ENCODE measurements at places on chromosomes 3 and 15. TPM values are rescaled to one million over a fixed set of nuclear protein-coding genes. Genes with fewer than 3 reads are reported as not detected.

- DNase-seq = no peak
Measured at GRCh38 chr3:184659797-184660301, 52.0 kb downstream of the MAGEF1 start.

DNA sequence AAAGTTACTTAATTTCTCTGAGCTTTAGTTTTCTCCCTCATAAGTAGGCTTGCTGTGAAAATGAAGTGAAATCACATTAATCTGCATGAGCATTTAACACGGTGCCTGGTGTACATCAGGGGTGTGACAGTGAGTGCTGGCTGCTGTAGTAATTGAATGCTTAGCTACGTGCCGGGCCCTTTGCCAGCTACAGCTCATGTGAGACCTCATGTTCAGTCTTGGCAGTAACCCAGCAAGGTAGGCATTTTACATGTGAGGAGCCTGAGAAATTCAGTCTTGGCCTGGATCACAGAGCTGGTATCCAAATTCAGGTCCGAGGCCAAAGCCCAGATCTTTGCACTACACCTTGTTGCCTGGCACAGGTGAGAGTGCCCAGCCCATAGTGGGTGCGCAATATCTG, 9.1 kb downstream of the GHRL start:
- DNase-seq = no peak

- no peak for DNase-seq
Measured at GRCh38 chr3:18112674-18113375, 312.3 kb downstream of the SATB1 start.

DNA sequence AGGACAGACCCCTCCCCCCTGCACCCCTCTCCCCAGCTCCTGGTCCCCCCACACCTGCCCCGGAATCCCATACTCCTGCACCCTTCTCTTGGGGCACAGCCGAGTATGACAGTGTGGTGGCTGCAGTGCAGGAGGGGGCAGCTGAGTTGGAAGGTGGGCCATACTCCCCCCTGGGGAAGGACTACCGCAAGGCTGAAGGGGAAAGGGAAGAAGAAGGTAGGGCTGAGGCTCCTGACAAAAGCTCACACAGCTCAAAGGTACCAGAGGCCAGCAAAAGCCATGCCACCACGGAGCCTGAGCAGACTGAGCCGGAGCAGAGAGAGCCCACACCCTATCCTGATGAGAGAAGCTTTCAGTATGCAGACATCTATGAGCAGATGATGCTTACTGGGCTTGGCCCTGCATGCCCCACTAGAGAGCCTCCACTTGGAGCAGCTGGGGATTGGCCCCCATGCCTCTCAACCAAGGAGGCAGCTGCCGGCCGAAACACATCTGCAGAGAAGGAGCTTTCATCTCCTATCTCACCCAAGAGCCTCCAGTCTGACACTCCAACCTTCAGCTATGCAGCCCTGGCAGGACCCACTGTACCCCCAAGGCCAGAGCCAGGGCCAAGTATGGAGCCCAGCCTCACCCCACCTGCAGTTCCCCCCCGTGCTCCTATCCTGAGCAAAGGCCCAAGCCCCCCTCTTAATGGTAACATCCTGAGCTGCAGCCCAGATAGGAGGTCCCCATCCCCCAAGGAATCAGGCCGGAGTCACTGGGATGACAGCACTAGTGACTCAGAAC, 9.8 kb downstream of the MAP1A start:
- no peak for DNase-seq

GRCh38 chr3:5918626-5919025, 731.1 kb downstream of the EDEM1 start:
- DNase-seq = no peak

GRCh38 chr15:23629234-23629805, 18.3 kb downstream of the MAGEL2 start:
- no peak for DNase-seq

DNA sequence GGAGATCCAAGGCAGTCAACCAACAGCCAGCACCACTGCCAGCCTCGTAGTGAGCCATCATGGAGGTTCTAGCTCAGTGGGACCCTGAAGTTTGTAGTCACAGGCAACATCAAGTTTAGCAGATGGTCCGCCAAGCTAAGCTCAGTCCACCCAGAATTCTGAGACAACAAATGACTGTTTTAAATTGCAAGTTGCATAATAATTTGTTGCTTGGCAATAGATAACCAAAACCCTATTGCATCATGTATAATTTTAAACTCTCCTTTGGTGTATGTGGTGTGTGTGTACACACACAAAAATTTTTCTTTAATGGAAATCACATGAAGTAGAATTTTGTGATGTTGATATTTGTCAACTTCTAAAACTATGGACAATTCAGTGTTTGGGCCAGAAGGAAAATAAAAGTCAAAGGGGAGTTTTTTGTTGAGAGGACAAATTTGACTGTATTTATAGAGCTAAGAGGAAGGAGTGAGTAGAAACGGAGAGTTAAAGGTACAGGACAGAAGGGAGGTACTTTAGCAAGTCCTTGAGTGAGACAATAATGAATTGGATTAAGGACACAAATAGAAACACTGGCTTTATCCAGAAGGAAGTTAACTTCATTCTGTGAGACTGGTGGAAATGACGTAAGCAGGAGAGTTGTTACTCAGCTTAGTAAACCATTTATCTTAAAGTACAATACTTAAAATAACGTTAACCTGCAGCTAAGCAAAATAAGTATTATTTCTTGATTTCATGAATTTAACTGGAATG, 83.6 kb downstream of the NCEH1 start:
- DNase-seq = no peak

DNA sequence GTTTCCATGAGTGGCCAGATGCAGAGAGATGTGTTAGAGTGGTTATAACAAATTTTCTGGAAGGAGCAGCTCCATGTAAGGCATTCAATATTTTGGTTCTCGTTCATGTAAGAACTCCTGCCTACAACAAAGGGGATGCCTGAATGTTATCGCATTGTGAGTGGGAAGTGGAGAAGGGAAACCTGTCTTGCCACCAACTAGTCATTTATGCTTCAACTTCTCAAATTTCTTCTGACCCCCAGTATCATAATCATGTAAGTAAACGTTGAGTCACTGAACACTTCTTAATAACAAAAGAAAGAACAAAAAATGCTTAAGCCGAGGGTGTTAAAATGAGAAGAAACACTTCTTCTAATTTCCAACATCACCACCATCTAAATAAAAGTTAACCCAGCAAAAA, 62.0 kb upstream of the MRPL3 start:
- no peak for DNase-seq

DNA sequence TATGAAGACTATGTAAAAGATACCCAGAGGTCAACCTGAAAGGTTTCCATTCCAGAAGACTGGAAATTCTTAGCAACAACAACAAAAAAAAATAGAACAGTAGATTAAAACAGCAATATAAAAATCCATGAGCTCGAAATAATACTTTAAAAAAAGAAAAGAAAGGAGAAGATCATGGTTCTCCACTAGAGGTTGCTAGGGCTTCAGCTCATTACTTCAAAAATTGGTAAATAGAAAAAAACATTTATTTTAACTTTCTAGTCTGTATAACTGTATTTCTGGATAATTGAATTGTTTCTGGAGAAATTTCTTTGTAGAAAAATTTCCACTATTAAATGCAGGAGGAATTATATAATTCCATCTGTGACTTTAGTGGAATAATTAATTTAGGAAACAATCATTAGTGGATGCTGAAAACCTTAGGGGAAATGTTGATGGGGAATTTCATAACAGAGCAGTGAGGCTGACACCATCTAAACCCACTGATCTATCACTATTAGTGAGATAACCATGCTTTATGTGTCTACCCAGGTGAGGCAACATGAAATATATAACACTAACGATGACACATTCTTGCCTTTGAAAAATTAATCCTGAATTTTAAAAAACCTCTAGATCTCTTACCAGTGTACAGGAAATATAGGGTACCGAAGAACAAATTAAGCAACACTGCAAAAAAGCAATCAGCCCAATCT, 62.5 kb upstream of the SNRK start:
- no peak for DNase-seq

GRCh38 chr3:76900596-76900995, 139.3 kb upstream of the ROBO2 start:
- DNase-seq = no peak

- DNase-seq = no peak
Measured at GRCh38 chr3:126100269-126100633, 16.3 kb upstream of the SLC41A3 start.

GRCh38 chr15:92629975-92630626, 25.5 kb downstream of the FAM174B start:
- DNase-seq = no peak

DNA sequence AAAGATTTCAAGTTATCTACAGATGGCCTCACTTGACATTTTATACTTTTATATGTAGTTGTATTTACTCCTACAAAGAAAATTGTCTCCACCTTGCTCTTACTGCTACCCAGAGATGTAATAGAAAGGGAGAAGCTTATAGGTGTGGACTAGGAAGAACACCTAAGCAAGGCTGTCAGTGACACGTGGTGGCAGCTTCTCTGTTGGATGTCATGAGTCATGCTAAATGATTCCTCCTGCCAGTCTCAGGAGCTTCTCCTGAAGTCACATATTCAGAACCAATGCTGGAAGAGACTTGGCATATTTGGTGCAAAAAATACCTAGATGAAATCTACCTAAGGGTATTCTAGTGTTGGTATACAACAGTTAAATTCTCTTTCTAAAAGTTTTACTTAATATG, 184.7 kb downstream of the LRRC3B start:
- DNase-seq = no peak

DNA sequence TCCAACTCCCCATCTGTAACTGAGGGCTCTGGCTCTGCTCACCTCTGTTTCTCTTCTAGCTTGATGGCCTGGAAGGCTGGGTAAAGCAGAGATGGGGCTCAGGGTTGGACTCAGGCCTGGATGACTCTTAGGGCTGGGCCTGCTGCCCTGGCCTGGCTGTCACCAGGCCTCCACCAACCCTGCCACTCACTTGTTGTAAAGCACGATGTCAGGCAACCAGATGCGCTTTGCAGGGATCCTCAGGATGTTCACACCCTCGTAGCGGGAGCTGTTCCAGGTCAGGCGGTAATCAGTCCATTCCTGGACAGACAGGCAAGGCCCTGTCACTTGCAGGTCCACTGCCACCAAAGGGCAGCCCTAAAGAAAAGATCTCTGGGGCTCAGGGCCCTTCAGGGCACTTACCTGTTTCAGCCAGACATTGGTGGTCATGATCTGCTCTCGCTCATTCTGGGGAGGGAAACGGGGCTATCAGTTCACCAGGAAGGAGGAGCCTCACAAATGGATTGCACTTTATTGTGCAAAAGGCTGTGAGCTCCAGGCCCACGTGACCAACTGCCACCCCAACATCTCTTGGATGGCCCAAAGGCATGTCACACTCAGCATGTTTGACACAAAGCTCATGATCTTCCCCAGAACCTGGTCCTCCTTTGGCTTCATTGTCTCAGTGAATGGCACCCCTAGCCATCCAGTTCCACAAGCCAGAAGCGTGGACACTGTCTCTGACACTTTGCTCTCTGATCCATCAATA, 9.9 kb downstream of the CHRNB4 start:
- no peak for DNase-seq

DNA sequence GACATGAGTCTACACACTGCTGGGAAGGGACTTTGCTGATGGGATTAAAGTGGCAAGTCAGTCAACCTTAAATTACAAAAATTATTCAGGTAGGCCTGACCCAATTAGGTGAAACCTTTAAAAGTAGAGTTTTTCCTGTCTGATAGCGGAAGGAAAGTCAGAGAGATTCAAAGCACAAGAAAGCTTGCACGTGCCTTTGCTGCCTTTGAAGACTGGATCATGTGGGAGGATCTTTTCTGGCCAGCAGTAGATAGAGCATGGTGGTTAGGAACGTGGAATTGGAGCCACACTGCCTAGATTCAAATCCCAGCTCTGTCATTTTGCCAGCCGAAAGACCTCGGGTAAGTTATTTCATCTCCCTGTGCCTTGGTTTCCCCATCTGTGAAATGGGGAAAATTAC, 265.8 kb upstream of the PROK2 start:
- DNase-seq = no peak

MRPL3 gene
- 90.4 TPM for total RNA-seq

SLC22A14 gene
- 0.18 TPM for total RNA-seq

SLC12A1 gene
- total RNA-seq = not detected

HAPLN3 gene
- 6.2 TPM for total RNA-seq
